Lower leg skin (tissue), 4 donors: ENCODE measurements at places on chromosomes 7 and 10.
A peak's percentile ranks its signal among the peaks of the same experiment; 100 is the strongest.

DNA sequence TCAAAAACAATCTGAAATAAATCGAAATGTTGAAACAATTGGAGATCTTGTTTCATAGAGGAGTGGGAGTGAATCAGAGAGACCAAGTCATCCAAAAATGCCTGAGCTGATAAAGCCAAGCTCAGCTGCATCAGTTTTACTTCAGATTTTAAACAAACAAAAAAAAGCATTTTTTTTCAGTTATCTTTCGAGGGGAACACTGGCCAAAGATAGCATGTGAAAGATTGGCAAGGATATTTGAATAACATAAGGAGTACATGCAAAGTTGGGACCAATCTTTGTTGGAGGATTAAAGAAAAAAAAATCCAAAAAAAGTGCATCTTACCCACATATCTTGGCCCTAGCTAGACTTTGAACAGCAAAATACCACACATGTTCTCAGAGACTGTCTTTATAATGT is 47.2 kb downstream of the RHOBTB1 start:
- no peak for DNase-seq

DNA sequence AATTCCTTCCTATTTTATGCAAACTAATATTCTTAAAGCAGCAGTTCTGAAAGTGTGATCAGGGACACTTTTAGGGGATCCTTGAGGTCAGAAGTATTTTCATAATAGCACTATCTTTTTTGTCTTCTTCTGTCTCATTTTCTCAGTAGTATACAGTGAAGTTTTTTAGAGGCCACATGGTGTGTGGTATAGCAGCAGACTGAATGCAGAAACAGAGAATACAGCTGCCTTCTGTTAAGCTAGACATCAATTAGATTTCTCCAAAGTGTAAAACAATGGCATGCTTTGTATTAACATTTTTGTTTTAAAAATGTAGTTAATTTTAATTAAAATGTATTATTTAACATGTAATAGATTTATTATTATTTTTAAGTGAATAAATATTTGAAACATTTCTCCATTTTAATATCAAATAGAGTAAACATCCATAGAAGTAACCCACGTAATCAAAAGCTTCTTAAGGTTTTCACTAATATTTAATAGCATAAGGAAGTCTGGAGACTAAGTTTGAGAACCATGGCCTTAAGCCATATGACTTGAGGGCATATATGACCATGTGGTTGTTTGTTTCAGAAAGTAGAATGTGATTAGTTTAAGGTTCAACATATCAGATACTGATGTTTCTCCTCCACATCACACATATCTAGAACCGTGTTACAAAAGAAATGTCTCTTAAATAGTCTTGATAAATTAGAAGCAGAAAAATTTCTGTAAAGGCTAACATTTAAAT is 94.0 kb downstream of the PRKG1 start:
- no peak for DNase-seq

GRCh38 chr10:33820531-33820930 is 486.1 kb upstream of the NRP1 start:
- no peak for DNase-seq

- DNase-seq: no peak
These were observed 22.6 kb downstream of the PNPLA8 start for GRCh38 chr7:108503112-108504026.

DNA sequence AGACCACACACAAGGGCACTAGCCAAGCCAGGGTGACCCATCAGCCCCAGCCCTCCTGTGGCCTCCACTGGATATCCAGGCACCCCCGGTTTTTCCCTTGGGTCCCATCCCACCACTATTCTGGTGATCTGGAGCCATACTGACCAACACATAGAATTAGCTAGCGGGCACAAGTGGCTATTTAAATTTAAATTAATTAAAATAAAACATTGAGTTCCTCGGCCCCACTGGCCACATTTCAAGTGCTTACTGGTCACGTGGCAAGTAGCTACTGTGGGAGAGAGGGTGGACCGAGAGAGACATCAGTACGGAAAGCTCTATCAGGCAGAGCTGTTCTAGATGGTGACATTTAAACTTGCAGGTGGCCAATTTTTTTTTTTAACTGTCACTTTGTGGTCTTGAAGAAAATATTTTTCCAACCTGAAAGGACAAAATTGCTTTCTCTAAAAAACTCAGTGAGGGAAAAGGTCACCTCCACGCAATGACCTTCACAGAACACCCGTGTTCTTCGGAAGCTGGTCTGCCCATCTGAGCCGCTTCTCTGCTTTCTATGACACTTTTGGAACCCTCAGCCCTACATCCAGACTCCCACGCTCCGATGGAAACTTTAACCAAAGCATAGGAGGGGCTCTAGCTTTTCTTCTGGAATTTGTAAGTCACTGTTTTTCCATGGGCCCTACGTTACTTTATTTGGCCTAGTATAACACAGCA is 30.0 kb downstream of the HIPK2 start:
- peak; percentile 56 for DNase-seq

DNA sequence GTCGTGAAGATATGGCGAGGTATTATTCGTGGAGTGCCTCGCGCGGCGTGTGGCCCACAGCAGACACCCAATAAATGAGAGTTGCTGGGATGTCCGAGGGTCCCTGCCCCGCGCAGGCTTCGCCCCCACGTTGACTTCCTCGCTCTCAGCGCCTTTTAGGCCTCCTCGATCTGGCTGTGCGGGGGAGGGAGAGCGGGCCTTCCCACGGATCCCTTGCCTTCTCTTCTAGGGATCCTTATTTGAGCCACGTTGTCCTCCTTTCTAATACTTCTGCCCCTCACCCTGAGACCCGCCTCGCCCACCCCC is 660 bp downstream of the VCL start:
- peak; percentile 86 for DNase-seq

DNA sequence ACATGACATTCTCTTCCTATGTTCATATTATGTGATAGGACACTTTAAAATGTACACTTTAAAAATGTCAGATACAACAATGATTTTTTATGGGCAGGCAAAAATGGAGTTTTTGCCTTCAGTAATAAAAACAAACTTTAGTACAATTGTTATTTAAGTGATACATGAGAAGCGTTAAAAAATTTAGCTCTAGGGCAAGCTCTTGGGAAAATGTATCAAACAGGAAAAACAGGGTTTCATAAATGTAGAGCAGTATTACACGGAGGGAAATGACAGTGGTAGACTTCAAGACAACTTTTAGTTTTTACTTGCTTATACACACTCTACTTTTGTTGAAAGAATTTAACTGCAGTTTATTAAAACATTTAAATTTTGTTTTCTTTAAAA is 1.5 kb downstream of the FHIP2A start:
- no peak for DNase-seq

DNA sequence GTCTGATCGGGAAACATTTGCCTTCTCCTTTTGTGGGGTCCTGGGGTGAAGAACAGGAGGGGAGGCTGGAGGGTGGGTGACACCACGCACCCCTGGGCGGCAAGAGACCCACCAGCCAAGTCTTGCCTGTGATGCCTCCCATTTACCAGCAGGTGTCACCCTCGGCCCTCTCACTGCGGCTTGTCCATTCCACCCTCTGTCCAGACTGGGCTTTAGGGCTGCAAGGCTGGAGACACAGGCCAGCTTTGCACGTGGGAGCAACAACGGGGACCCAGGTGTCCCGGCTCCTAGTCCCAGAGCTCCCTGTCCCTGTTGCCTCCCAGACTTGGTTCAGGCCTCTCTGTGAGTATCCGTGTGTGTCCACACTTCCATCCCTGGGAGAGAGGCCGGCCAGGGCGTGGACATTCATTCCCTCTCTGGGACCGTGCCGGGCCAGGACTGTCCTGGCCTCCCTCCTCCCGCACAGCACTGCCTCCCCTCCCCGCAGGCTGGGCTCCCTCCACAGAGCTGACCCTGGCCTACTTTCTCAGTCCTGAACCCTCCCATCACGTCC is 36.2 kb upstream of the GTF2IRD1 start:
- peak; percentile 93 for DNase-seq

DNA sequence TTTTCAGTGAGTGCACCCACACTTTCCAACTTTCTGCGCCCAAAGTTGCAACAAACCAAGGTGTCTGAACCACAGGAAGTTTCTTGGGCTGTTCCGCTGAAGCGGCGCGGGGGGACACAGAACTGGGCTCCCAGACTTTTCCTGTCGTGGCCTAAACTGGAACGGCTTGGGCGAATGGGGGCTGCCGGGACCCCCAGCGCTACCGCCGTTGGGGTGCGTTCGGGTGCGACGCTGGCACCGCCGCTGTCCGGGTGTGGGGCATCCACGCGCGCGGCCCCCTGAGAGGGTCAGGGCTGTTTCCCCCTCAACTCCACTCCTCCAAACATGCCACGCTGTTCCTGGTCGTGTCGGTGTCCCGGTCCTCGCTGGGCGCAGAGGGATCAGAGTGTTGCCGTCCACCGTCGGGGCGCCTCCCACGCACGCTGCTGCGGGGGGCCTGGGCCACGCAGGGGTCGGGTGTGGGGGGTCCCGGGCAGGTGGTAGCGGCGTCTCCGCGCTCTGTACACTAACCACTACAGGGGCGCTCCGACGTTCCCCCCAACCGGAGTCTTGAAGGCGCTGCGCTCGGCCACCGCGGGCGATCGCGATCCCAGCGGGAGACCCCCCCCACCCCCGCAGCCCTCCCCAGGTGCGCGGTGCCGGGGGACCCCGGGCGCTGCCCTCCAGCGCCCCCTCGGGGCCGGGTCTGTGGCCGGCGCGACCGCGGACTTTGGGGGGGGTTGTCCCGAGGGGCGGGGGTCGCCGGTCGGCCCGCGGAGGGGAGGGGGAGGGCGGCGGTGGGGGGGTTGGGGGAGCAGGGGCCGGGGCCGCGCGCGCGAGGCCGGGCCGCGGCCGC is 2.2 kb upstream of the CUX1 start:
- DNase-seq: peak; percentile 89
